ENCODE measurements at places on chromosomes 5 and 9. TPM values are rescaled to one million over a fixed set of nuclear protein-coding genes. Genes with fewer than 3 reads are reported as not detected.

DNA sequence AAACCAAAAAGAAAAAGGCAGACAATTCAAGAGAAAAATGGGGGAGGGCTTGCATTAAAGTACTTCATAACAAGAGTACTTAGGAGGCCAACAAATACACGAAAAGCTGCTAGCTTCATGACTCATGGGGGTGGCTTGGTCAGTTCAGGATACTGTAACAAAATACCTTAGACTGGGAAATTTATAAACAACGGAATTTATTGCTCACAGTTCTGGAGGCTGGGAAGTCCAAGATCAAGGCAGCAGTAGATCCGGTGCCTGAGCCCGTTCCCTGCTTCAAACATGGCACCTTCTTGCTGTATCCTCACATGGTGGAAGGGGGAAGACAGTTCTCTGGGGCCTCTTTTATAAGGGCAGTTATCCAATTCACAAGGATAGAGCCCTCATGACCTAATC, 111.4 kb downstream of the C9orf50 start:
- DNase-seq = peak; percentile 56

CPLANE1 gene
- 4.6 TPM for polyA plus RNA-seq

DNA sequence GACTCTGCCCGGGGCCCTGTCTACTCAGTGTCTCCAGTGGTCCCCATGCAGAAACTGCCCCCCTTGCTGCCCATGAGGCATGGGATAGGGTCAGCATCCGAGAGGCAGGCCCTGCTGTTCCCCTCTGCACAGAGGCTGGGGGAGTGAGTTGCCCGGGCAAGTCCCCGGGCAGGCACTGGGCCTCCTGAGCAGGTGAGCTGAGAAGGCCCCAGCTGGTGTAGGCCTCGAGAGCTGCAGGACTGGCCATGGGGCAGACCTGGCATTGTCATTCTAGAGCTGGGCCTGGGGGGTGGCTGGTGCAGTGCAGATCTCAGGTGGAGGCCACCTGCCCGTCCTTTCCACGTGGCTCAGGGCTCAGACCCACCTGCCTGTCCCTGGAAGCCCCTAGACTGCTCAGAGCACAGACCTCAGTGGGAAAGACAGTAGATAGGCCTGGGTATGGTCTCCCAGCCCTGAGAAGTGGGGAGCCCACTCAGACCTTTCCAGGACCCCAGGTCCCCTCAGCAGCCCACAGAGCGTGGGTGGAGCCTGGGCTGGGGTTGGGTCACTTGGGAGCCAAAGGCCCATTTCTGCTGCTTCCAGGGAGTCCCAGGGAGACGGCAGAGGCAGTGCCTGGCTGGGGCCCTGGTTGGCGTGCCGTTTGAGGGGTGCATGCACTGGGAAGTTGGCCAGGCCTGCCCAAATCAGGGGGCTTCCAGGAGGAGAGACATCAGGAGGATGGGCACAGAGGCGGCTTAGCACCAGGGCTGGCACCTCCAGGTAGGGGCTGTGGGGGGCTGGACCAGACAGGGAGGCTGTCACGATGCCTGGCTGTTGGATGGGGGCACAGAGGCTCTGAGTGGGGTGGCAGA, 4.8 kb upstream of the NOTCH1 start:
- DNase-seq = peak; percentile 79

DNA sequence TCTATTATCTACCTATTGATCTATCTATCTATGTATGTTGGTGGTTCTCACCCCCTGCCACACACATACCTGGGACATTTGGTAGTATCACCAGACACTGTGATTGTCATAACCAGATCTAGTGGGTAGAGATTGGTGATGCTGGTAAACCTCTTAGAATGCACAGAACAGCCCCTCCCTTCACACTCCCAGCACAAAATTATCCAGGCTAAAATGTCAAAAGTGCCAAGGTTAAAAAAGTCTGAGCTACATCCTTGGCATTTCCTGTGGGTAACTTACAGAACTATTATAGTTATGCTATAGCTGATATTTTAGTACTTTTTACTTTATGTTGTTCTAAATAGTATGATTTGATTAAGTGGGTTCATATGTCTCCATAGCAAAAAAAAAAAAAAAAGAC, 151.0 kb downstream of the FER start:
- no peak for DNase-seq

- no peak for DNase-seq
Observed at GRCh38 chr5:67693956-67694809, 497.6 kb upstream of the CD180 start.

- DNase-seq = no peak
Observed at GRCh38 chr5:116423141-116423540, 151.5 kb downstream of the SEMA6A start.

- no peak for DNase-seq
Observed at GRCh38 chr5:144503123-144503522, 332.4 kb downstream of the KCTD16 start.

DMGDH gene
- not detected for polyA plus RNA-seq

GRCh38 chr5:112823181-112823580, 37.9 kb upstream of the SRP19 start:
- DNase-seq = no peak

DNA sequence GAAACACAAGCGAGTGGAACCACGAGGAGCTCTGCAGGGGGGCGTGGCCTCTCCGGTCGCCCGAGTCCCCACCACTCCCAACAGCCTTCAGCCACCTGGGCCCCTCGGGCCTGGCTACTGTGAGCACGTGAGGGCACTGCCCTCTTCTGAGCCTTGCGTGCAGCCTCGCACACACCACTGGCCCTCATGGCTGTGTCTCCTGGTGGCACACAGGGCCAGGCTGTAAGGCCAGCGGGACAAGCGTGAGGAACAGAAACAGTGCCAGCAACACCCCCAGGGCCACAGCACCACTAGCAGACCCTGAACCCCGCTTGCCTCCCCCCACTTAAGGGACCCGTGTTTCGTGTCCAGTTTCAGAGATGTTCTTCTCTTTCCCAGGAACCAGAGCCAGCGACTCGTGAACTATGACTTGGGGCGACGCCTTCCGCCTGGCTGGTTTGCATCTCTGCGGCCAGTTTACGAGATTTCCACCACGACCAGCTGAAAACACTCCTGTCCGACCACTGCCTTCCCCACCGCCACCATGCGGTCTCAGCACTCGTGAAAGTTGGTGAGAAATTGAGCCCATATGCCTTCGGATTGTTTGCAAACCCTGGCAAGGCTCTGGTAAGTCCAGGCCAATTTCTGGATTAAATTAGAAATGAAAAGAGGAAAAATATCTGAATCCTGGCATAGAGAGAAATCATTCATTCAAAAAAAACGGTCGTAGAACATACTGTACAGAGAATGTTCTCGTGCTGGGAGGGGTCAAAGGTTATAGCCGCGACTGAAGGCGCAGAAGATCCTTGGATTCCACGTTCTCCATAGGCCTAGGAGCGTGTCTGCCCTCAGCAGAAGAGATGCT, 135.6 kb downstream of the ZNF354C start:
- no peak for DNase-seq

DNA sequence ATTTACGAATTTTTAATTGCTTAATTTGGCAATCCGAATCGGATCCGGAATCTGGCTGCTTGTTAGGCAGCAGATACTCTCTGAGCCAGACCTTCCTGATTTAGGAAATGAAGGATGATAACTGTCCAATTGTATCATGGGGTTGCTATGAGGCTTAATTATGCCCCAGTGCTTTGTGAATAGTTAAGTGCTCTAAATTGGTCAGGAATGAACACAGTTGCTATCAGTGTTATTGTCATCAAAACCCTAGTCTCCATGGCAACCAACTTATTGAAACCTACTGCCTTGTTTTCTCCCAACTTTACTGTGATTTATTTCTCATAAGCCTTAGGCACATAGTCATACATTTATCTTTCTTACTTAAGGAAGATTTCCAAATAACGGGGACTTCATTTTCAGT, 47.9 kb downstream of the MAMDC2 start:
- no peak for DNase-seq

GRCh38 chr5:168219515-168220410, 71.7 kb upstream of the WWC1 start:
- peak; percentile 60 for DNase-seq

DNA sequence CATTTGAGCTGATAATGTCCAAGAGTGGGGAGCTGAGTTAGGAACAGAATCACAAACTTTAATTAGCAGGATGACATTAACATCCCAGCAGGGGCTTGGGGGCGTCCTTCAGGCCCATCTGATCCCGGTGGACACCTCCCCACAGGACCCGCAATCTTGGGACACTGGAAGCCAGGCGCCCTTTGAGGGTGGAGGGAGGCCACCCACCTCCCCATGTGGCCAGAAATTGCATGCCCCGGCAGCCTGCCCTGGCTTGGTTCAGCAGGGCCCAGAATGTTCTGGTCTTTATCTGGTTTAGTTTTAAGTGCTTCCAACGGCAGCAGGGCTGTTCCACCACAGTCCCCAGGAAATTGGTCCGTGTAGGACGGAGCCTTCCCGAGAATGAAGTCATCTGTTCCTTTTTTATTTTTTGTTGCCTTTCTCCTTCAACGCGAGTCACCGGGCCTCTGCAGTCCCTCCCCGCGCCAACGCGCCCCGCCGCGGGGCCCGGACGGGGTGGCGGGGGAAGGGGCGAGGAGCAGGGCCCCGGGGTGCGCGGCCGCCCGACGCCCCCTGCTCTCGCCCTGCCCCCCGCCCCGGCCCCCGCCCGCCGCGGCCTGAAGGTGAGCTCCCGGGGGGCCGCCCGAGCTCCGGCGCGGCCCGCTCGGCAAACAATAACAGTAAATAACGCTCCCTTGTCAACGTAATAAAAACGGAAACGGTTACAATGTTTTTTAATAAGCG, 207.9 kb downstream of the C9orf50 start:
- DNase-seq = peak; percentile 41

GRCh38 chr5:147234825-147235635, at the start of gene STK32A:
Gene STK32A, plus strand, starts transcription at chr5:147235026. Its CDS starts 4,609 bp downstream, at chr5:147239635.
- peak; percentile 32 for DNase-seq

MAML1 gene
- 5.8 TPM for polyA plus RNA-seq

PCDHGA4 gene
- 0.79 TPM for polyA plus RNA-seq

- peak; percentile 53 for DNase-seq
Observed at GRCh38 chr5:94968507-94969095, 316.3 kb downstream of the MCTP1 start.

NEUROG1 gene
- not detected for polyA plus RNA-seq

DNA sequence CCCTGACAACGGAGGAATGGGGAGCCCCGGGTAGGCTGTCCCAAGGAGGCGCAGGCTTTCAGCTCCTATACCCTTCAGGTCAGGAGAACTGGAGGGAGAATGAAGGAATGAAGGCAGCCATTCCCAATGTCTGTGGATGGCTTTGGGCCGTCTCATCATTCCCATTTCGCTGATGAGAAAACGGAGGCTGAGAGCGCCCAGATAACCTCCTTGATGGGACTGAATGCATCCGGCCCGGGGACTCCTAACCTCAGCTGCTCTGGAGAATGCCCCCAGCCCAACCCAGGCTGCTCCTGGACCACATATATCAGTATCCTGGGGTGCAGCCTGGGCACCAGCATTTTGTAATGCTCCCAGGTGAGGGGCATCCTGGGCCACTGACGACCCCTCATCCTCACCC, 52.6 kb upstream of the RNU6ATAC start:
- no peak for DNase-seq

GRCh38 chr5:31487506-31487905, 44.4 kb downstream of the DROSHA start:
- DNase-seq = no peak

- no peak for DNase-seq
Observed at GRCh38 chr5:63233911-63234310, 655.3 kb downstream of the LRRC70 start.

PCDHGB6 gene
- polyA plus RNA-seq = 0.11 TPM

- DNase-seq = no peak
Observed at GRCh38 chr9:91082731-91083130, 279.0 kb downstream of the AUH start.

GRCh38 chr5:58498340-58498942, 7.2 kb downstream of the GAPT start:
- peak; percentile 2 for DNase-seq

DNA sequence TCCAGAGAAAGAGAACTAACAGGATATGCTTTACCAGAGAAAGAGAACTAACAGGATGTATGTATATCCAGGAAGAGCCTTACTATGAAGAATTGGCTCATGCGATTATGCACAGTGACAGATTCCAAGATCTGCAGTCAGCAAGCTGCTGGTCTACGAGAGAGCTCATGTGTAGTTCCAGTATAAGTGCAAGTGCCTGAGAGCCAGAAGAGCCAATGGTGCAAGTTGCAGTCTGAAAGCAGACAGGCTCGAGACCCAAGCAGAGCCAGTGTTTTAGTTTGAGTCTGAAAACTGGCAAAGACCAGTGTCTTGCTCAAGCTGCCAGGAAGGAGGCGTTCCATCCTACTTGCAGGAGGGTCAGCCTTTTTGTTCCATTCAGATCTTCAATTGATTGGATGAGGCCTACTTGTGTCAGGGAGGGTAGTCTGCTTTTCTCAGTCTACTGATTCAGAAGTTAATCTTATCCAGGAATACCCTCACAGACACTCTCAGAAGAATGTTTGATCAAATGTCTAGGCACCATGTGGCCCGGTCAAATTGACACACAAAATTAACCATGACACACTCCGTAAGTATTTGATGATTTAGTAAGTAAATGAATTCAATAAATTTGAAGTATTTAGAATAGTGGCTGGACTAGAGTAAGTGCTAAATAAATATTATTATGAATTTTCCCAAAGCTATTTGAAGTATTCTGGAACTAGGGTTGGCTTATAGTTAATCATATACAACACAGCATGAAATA, 372.1 kb upstream of the SGCD start:
- DNase-seq = no peak

MTRR gene
- 39.0 TPM for polyA plus RNA-seq

MEF2C gene
- not detected for polyA plus RNA-seq

- DNase-seq = peak; percentile 93
Observed at GRCh38 chr9:31272456-31273295, 1111.8 kb upstream of the ACO1 start.

GRCh38 chr5:154320224-154321089, 125.3 kb upstream of the SAP30L start:
- no peak for DNase-seq

PRXL2C gene
- 6.6 TPM for polyA plus RNA-seq

RHOBTB3 gene
- polyA plus RNA-seq = 0.40 TPM

DNA sequence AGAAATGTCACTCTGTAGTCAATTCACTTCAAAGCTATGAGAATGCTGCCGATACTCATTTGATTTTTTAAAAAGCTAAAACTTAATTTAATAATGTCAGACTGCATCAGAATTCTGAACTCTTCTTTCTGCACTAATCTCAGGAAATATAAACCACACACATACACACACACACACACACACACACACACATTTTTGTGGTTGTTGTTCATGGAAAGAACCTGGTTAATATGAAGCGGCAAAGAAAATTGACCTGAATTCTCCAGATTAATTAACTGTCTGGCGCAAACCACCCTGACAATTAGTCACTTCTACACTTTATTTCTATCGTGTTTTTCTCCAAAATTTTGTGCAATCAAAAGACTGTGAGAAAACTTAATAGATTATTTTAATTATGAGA, 740.5 kb downstream of the TLE1 start:
- DNase-seq = no peak

ABLIM3 gene
- 21.6 TPM for polyA plus RNA-seq

- no peak for DNase-seq
Observed at GRCh38 chr5:132298298-132299212, 4.4 kb downstream of the SLC22A4 start.

DNA sequence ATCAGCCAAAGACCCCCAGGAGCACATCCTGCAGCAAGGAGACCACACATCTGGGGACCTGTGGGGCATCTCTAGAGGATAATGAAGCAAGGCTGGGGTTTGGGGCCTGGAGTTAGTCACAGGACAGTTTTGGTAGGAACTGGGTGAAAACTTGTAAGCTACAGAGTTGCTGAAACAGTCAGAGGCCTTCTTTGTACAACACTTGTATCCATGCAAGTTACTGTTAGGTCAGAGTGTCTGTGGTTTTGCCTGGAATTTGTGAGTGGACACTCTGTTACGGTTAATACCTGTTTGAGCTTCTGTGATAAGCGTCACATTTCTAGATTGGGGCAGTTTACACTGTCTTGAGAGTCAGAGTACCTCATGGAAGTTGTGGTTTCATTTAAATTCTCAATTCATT, 22.6 kb upstream of the ASPN start:
- peak; percentile 46 for DNase-seq
